Fibroblast of upper back skin (primary cell): ENCODE measurements at places on chromosomes 5 and 9.

GRCh38 chr5:60173667-60174066, 280.1 kb upstream of the PDE4D start:
- no peak for DNase-seq

DNA sequence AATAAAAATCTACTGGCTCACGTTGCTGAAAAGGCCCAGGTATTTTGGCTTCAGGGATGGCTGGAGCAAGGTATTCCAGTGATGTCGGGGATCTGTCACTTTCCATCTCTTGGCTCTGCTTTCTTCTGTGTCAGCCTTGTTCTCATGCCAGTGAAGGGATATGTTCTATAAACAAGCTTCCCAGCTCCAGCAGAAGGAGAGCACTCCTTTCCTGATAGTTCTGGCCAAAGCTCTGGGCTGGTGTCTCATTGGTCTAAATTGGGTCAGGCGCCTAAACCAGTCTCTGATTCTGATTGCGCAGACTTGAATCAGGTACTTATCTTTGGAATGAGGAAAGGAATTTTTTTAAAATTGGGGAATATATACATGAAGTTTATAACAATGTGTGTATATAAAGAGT, 5.1 kb downstream of the SNX30 start:
- DNase-seq: no peak

DNA sequence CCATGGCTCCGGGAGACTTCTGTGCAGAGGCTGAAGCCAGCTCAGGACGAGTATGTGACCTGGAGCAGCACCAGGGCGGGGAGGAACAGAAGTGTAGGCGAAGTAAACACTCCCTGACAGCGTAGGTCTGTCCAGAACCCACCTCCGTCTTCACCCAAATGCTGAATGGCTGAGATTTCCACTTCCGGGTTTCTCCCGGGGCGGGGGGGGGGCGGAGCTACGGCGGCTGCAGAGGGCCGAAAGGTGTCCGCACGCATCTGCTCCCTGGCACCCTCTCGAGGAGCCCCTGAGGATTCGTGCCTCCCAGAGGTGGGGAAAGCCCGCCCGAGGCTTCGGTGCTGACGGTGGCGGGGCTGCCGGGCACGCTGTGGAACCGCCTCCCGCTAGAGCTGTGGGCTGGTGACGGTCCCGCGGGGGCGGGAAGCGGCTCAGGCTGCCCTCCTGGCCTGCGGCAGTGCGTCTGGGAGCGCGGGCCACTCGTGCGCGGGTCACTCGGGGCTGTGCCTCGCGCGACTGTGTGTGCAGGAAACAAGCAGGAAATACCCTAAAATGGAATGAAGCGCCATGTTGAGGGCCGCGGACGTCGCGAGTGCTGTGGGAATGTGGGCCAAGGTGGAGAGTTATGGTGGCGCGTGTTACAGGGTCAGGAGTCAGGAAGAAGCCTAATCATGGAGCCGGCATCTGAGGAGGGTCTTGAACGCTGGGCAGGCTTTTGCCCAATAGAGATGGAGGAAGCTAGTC, 1425.4 kb downstream of the FOXD4L5 start:
- no peak for DNase-seq

- no peak for DNase-seq
These were observed 15.8 kb downstream of the ZFAND5 start for GRCh38 chr9:72349240-72349639.

- DNase-seq: no peak
These were observed 663.6 kb upstream of the RIOK2 start for GRCh38 chr5:97846643-97847042.

DNA sequence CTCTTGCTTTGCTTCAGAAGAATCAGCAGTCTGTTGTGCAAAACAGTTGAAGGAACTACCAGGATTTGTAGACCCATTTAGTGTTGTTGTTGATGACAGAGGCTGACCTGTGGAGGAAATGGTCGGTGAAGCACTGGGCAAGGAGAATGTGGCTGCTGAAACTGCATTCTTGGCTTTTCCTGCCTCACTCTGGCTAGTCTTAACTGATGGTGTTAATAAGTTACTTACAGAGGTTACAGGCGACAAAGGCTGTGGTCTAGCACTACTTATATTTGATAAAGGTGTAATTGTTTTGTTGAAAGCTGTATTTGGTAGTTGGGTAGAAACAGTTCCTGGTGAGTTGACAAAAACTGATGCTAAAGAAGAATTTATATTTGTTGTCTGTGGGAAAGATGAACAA, 31.5 kb downstream of the MLANA start:
- DNase-seq: no peak

GRCh38 chr9:72506615-72507014, 14.8 kb upstream of the TMC1 start:
- no peak for DNase-seq

DNA sequence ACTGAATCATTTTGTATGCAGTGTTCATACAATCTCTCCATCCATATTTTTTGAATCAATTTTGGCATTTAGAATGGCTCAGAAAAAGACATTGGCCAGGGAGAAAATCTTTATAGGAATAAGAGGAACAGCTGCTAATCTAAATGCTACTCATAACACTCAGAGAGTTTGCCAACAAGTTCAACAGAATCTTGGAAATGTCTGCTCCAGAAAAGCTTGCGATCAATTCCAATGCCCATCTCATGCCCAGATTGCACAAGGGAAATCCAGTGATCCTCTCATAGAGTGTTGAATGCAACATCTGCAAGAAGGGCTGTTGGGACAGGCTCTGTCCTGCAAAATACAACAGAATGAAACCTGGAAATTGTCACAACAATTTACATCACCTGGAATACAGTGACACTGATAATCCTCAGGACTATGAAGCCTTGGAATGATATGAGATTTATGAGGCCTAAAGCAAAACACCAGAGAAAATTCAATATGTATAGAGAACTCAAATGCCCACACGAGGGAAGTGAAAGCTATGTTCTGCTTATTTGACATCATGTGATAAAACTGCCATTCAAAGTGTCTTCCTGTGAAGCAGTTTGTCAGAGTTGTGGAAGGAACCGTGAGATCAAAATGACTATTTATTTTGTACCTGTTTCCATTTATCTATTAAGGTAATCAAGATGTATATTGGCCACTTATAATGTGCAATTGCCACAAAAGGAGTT, 190.1 kb downstream of the PARP8 start:
- no peak for DNase-seq

DNA sequence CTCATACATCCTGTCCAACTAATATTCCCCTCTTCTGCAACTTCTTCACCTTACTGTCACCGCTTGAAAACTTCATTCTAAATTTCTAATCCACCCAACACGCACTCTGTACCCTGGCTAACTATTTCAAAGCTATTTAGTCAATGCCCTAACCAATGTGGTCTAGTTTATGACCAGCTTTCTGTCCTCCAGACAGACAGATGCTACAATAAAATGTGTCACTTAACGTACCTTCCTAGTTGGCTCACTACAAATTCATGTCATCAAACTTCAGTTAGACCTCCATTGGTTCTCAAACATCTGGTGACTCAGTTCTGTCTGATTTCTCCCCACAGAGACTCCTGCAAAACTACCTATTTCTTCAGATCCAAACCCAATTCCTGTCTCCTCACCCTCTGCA, 57.7 kb downstream of the FAM13B start:
- DNase-seq: no peak

DNA sequence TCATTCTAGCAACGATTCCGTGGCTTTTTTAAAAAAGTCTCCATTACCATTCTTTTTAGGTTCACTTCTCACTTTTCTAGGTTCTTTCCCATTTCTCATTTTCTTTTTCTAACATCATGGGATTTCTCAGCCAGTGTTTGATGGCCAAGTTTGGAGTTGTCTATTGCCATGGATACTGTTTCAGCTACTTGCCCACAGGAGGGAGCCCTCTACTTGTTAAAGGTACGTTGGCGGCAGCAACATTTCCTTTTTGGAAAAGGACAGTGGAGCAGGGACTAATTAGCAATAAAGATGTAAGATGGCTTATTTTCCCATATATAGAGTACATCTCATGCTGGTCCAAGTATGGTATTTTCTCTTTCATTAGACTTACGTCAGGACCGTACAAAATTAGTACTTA, 2257.5 kb upstream of the C9orf72 start:
- DNase-seq: peak; percentile 56

- no peak for DNase-seq
These were observed 115.1 kb upstream of the ZNF366 start for GRCh38 chr5:72622170-72622760.

DNA sequence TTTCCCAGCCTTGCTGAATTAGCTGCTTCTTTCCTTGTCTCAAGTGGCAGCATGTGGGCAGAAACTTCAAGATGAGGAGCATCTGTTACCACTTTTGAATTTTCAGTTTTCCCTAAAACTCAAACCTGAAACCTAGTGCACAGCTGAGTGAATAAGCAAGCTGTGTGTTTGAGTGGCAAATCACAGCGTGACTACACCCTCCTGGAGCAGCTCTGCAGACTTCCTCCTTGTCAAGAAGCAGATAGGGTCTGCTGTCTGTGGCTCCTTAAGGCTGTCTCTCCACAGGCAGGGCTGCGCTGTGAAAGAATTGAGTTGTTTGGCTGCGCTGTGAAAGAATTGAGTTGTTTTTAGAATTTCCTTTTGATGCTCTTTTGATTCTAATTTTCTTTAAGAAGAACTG, 179.7 kb upstream of the HAPLN1 start:
- DNase-seq: peak; percentile 57

- DNase-seq: peak; percentile 82
These were observed 288.6 kb upstream of the C9orf72 start for GRCh38 chr9:27861887-27862286.
